Sigmoid colon (tissue), 7 donors: ENCODE measurements at places on chromosomes 6 and 20. TPM values are rescaled to one million over a fixed set of nuclear protein-coding genes. Genes with fewer than 3 reads are reported as not detected.

CCM2L gene
- 3.4 TPM for total RNA-seq

GLP1R gene
- total RNA-seq: not detected

DNA sequence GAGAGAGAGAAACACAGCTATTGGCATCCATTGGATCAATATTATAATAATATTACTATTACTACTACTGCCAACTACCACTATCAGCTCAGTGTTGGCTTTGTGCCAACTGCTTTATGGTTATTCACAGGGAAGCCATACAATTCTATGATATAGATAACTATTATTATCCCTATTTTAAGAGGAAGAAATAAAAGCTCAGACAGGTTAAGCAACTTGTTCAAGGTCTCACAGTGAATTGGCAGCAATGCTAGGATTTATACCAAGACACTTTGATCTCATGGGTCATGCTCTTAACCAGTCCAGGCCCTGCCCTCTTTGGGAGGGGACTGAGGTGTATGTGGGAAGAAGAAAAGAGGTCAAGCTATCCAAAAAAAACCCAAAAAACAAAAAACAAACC lies 82.0 kb upstream of the TRAF3IP2 start:
- no peak overlapping the region for H3K27ac ChIP-seq
- H3K4me3 ChIP-seq: no peak overlapping the region
- H3K36me3 ChIP-seq: no peaks in the 10 kb centered on the region
- no peak for DNase-seq

DNA sequence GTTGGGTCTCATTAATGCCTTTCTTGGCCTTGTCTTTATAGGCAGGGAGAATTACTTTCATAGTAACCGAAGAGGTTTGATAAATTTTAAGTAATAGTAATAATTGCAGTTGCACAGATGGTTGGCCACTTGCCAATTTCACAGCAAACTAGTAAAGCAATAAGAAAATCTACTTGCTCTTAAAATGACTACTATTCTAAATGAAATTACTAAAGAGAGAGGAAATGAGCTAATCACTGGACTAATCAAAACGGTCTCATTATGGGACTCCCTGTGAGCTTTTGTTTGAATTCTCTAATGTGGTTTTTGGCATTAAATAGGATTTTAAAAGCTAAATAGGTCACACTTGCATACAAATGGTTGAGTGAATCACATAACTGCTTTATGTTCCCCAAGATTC lies 227.4 kb upstream of the PLN start:
- no peak for DNase-seq
- no peak overlapping the region for H3K4me3 ChIP-seq
- H3K4me1 ChIP-seq: peaks cover 75% of the 10 kb centered on the region
- H3K27ac ChIP-seq: no peak overlapping the region
- H3K36me3 ChIP-seq: no peaks in the 10 kb centered on the region

- H3K4me3 ChIP-seq: no peak overlapping the region
- DNase-seq: no peak
- H3K27me3 ChIP-seq: no peaks in the 10 kb centered on the region
- no peaks in the 10 kb centered on the region for H3K4me1 ChIP-seq
- no peak overlapping the region for H3K27ac ChIP-seq
These were observed 9.6 kb upstream of the SF3B5 start for GRCh38 chr6:144104898-144105487.
